ENCODE measurements at places on chromosomes 6 and 20.

DNA sequence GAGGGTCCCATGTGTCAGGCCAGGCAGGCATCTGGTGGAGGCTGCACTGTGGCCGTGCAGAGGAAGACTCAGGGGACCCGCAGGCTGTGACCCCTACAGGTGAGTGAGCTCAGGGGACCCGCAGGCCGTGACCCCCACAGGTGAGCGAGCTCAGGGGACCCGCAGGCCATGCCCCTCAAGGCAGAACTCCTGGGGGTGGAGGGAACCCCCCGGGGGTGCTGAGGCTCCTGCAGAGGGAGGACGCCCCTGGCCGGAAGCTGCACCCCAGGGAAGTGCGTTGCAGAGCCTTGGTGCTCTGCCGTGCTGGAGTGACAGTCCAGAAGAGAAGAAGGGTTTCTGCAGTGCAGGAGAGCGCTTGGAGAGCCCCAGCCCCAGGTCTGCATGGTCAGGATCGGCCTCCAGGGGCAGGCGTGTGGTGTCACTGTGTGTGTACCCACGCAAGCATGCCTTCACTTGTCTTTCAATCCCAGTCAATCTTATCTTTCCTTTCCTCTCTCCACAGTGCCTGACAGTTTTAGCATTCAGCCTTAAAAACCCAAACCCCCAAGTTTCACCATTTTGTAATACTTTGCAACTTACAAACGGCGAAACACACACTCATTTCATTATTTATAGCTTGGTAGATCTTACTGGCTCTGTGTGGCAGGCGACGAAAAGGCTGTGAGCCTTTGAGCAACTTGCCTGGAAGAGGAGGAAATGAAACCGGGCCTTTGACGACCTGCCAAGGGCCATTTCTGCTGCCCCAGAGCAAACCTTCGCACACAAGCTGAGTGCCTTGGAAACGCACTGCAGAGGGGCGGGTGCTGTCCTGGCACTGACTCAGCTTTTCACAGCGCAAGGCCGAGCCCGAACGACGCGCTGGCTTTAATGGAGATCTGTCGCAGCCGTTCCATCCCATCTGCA lies 101.4 kb upstream of the AGPAT4 start:
- DNase-seq: no peak

- no peak for DNase-seq
These were observed 16.9 kb upstream of the CSE1L start for GRCh38 chr20:49029203-49029602.

GRCh38 chr6:110756817-110757216 lies 58.5 kb downstream of the CDK19 start:
- no peak for DNase-seq

GRCh38 chr6:43912598-43913371 lies 142.8 kb downstream of the VEGFA start:
- no peak for DNase-seq

- no peak for DNase-seq
These were observed 64.3 kb downstream of the CDH22 start for GRCh38 chr20:46243707-46244628.

DNA sequence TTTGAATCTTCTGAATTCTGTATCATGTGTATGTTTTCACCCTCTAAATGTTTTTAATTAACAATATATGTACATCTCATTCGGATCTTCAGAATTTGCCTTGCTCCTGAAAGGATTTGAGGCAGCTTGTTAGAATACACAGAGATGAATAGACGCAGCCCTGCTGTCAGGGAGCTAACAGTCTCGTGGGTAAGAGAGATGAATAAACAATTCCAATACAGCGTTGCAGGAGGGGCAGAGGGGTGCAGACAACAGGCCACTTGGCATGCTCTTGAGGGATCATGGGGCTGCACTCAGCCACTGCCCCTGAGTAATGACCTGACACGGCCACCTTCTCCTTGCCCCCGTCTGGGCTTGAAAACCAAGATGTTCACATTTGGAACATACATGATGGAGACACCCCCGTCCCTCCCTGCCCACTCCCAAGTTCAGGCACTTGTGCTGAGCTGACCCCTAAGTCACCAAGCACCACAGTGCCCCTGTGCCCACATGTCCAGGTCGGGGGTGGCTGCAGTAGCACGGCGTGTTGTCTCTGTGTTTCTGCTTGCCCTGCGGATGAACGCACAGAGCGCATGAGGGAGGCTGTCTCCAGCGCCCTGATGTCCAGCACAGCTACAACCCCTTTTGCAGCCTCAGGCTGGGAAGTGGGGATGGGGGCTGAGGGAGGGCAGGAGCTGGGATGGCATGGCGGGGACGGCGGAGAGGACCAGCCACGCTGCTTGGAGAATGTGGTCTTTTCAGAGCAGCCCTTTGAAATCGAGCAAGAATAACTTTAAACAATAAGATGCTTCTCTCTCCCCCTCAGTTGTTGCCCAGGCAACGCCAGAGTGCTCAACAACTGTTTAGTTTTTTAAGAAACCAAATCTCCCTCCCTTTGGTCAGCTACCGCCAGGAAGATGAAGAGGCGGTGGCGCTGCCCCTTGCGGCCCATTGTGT lies 33.0 kb upstream of the CDH22 start:
- no peak for DNase-seq

GRCh38 chr6:149766156-149766769 lies 16.7 kb downstream of the PCMT1 start:
- no peak for DNase-seq

- no peak for DNase-seq
These were observed 6.0 kb downstream of the HLA-C start for GRCh38 chr6:31265926-31266325.

DNA sequence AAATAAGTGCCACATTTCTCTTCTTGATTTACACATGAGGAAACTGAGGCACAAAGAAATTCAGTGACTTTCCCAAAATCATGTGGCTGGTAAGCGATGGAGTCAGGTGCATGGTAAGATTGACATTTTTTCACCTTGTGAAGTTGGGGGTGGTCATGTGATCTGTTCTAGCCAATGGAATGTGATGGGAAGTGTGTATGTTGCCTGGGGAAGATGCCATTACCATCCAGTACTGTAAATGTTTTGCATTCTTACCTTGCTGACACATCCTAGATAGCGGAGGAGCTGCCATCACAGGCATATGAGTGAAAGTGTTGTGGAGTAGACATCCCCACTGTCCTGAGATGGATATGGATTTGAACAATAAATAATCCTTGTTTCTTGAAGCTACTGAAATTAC lies 499.6 kb upstream of the SULF2 start:
- no peak for DNase-seq

DNA sequence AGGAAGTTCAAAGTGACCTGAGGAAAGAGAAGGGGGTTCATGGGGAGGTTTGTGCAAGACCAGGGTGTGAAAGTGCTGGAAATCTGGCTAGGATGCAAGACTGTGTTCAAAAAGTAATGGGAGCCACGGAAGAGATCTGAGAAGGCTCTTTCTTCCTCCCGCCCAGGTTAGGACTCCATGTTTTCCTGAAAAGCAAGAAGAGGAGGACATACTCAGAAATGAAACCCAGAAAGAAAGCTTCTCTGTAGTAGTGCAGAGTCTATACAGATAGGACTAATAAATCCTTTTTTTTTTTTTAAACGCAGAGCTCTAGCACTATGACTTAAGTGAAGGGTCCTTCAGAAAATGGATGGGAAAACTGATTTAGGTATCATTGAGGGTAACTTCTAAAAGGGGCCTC lies 3.2 kb upstream of the DDO start:
- DNase-seq: no peak

DNA sequence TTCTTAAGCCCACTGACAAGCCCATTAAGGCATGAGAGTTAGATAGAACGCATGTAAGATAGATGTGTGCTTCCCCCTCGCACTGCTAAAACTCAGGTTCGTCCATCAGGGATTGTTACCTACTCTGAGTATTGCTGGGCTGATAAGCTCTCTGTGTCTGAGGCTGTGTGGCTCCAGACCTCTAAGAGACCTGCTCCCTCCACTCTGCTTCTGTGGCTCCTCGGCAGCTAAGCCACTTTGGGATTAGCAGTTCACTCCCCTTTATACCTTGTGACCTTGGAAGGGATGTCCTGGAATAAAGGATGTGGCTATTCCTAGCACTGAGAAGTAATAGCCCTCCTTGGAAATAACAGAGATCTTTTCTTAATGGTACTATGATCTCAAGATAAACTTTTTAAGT lies 164.9 kb downstream of the TMEM242 start:
- no peak for DNase-seq
